ENCODE measurements at places on chromosomes 2 and 18.

DNA sequence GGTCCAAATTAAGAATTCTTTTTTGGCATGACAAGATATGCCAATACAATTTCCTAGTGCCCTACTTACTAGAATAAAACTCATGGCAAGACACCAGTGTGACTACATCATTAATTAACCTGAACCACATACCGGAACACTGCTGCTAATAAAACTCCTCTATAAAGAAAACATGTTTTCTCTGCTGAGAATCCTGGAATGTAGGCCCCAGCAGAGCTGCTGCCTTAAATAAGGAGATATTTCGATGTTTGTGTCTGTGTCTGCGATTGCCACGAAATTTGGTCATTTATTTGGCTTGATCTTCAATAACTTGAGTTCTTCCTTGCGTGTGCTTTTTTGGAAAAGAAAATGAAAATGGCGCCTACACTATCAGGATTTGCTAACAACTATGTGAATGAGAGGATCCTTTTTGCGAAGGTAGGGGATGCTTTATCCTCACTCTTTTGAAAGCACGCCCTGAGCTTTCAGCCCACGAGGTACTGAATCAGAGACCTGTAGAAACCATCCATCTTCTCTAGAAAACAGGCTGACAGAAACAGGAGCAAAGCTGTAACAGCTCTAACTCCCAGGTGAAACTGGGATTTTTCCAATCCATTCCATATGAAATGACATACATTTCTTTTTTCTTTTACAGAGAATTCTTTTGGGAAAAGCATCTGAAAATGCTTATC is 27.0 kb downstream of the KLF7 start:
- no peak for DNase-seq

DNA sequence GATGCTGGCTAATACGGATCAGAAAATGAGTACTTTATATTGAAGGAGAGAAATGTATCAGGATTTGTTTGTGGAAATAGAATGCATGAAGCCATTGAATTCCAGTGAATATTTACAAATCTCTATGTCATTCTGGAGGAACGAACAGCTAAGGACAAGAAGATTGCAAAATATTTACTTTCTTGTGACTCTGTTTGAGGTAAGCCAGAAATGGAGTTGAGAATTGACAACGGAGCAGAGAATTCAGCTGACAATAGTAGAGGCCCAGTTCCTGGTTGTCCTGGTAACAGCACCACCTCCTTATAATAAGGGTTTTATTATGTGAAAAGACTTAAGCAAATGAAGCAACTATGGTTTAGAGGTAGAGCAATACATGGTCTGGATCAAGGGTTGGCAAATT is 349.2 kb downstream of the ADCYAP1 start:
- no peak for DNase-seq

DNA sequence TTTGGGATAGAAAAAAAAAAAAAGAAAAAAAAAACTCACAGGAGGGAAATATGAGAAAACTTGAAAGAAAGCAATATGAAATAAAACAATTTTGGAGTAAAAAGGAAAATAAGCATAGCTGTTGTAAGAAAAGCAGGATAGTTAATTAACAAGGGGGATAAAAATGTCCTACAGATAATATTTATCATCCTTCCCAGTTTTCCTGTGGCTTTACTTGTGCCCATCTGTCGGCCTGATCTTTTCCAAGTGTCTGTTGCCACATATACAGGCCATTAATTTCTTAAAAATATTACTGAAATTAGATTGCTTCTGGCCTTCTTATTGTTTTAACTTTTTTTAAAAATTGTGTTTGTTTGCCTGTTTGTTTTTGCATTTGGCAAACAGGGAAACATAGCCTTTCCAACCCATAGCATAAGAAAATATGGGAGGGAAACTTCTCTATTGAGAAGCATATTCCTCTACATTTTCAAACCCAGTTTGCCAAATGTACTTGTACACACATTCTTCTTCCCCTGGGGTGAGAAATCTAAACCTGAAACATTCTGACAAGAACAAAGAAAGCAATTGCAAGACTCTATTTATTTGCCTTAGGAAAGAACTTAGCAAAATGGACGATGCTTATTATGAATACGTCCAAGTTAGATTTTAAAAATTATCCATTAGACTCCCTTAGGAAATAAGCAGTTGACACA is 272.3 kb downstream of the CDH20 start:
- no peak for DNase-seq

GRCh38 chr2:240954436-240955305 is 43.7 kb upstream of the SNED1 start:
- DNase-seq: no peak

- DNase-seq: no peak
Measured at GRCh38 chr2:73839653-73840411, 11.1 kb downstream of the STAMBP start.

GRCh38 chr2:10438688-10439087 is 9.4 kb downstream of the ODC1 start:
- DNase-seq: no peak

DNA sequence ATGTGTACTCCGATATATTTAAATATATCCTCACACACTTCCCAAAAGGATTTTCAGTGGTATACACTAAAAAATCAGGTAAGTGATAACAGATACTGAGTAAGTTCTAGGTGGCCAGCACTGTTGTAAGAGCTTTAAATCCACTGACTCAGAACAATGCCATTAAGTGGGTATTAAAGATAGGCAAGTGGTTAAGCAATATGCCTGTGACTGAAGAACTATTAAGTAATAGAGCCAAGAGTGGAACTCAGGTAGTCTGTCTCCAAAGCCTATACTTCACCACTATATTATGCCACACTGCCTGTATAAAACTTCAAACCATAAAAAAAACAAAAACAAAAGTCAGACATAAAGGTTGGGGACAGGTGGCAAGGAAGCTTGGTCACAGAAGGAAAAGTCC is 37.2 kb downstream of the THUMPD2 start:
- DNase-seq: no peak

Data from stimulated activated CD4-positive, alpha-beta T cell treated with anti-CD3 and anti-CD28 coated beads, TNF-alpha, amount 100 ng/mL, for 1 hour (primary cell).